ENCODE measurements at places on chromosomes 11 and 22.

- H3K27me3 ChIP-seq = peaks cover 12% of the 10 kb centered on the region
- DNase-seq = peak; percentile 26
- peaks cover 40% of the 10 kb centered on the region for H3K4me1 ChIP-seq
- H3K27ac ChIP-seq = peak overlapping the region; percentile 24
Measured at GRCh38 chr11:63682066-63683021, 1.0 kb downstream of the RTN3 start.

- no peaks in the 10 kb centered on the region for H3K4me1 ChIP-seq
Measured at GRCh38 chr11:17983569-17983968, 29.3 kb downstream of the SERGEF start.

- no peak overlapping the region for H3K4me3 ChIP-seq
- H3K4me1 ChIP-seq = peaks cover 36% of the 10 kb centered on the region
- no peak overlapping the region for H3K27ac ChIP-seq
Measured at GRCh38 chr11:9210224-9210921, 54.8 kb downstream of the DENND5A start.

- no peak overlapping the region for H3K27ac ChIP-seq
- H3K27me3 ChIP-seq = no peaks in the 10 kb centered on the region
- no peaks in the 10 kb centered on the region for H3K36me3 ChIP-seq
- DNase-seq = no peak
- H3K4me1 ChIP-seq = peaks cover 13% of the 10 kb centered on the region
Measured at GRCh38 chr11:79547256-79547655, 106.4 kb upstream of the TENM4 start.

- no peak overlapping the region for H3K4me3 ChIP-seq
- peaks cover 15% of the 10 kb centered on the region for H3K4me1 ChIP-seq
- DNase-seq = no peak
- H3K36me3 ChIP-seq = peaks cover 15% of the 10 kb centered on the region
Measured at GRCh38 chr11:120622189-120622875, 110.8 kb downstream of the GRIK4 start.

- H3K27me3 ChIP-seq = peaks cover 77% of the 10 kb centered on the region
- H3K4me1 ChIP-seq = peaks cover 18% of the 10 kb centered on the region
- H3K36me3 ChIP-seq = no peaks in the 10 kb centered on the region
- no peak overlapping the region for H3K27ac ChIP-seq
Measured at GRCh38 chr11:130160498-130161155, 1.0 kb downstream of the ST14 start.

DNA sequence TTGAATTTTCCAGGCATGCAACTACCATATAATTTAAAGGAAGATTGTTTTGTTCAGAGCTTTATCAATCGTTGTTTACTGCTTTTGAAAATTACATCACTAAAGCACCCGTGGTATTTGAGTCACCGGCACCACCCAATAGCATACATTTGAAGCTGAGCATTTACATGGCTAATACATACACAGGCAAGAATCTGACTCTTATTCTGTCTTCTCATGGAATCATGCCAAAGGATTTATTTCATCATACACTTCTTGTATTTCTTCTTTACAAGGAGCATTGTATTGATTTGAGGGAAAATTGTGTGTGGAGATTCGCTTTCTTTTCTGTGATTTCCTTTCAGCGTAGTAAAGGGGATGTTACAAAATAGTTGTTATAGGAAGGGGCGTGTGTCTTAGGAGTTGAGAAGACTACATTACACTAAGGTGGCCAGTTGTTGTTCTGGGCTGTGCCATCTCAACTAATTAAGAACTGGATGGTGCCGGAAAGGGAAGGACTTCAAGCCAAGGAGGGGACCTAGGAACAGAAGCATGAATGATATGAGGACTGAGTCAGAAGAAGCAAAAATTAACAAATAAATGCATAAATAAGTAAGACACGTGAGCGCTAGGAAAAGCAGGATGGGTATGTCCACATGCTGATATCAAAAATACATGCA lies 12.9 kb upstream of the CD3E start:
- no peak overlapping the region for H3K4me3 ChIP-seq
- H3K4me1 ChIP-seq = no peaks in the 10 kb centered on the region
- no peaks in the 10 kb centered on the region for H3K36me3 ChIP-seq

GRCh38 chr11:93169950-93170561 lies 27.7 kb downstream of the SLC36A4 start:
- no peak overlapping the region for H3K27ac ChIP-seq
- peaks cover 12% of the 10 kb centered on the region for H3K36me3 ChIP-seq
- H3K27me3 ChIP-seq = no peaks in the 10 kb centered on the region
- no peak overlapping the region for H3K4me3 ChIP-seq
